ENCODE measurements at places on chromosomes 1 and 21.

GRCh38 chr1:169879034-169879840 is 14.5 kb downstream of the SCYL3 start:
- no peak for DNase-seq

- DNase-seq, result no peak
These were observed 75.1 kb upstream of the SIPA1L2 start for GRCh38 chr1:232704694-232705680.

GRCh38 chr1:23763041-23763577 is 15.1 kb upstream of the PITHD1 start:
- no peak for DNase-seq

DNA sequence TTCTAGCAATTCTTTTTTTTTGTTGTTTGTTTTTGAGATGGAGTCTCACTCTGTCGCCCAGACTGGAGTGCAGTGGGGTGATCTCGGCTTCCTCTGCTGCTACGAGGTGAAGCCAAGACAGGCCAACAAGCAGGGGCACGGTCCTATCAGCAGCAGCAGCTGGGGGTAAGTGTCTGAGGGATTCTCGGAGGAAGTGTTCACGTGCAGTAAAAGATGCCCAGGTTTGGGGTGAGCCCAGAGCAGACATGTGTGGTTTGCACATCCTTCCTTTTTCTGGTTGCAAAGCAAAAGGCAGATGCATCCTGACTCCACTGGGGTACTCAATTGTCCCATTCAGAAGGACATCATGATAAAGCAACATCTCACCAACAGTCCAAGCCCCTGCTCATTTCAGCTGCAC is 27.7 kb downstream of the PIGP start:
- no peak for DNase-seq

DNA sequence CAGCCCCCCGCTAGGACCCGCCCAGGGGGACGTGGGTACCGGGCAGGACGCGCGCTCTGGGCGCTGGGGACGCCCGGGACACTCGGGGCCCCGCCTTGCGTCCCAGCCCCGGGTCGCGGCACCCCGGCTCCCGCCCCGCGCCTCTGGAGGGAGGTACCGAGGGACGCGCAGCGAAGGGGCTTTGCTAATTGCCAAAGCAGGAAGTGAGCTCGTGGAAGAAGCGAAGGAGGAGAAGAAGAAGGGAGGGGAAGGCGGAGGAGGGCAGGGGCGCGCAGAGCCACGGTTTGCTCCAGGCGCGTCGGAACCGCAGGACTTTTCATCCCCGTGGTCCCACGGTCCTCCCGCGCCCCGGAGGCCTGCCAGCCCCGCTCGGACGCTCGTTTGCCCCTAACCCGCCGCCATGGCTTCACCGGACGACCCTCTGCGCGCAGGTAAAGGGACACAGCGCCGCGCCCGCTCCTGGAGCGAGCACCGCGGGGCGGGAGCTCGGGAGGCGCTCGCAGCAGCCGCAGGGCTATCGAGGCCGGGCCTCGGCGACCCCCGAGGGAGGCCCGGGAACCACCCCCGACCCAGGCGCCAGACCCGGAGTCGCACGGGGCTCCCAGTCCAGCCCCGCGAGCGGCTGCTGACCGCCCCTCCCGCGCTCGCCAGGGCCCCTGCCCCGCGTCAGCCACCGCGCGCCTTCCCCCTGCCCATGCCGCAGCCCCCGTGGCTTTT is 1.3 kb downstream of the EDARADD start:
- DNase-seq, result peak; percentile 52

DNA sequence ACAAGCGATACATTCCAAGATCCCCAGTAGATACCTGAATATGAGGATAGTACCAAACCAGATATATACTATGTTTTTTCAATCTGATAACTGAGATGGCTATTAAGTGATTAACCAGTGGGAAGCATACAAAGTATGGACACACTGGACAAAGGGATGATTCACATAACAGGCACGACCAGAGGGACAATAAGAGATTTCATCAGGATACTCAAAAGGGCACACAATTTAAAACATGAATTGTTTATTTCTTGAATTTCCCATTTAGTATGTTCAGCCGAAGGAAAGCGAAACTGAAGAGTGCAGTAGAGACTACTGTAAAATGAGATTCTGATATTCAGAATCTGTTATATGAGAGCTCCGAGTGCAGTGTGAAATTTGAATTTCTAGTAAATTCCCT is 10.6 kb downstream of the ZZZ3 start:
- no peak for DNase-seq

DNA sequence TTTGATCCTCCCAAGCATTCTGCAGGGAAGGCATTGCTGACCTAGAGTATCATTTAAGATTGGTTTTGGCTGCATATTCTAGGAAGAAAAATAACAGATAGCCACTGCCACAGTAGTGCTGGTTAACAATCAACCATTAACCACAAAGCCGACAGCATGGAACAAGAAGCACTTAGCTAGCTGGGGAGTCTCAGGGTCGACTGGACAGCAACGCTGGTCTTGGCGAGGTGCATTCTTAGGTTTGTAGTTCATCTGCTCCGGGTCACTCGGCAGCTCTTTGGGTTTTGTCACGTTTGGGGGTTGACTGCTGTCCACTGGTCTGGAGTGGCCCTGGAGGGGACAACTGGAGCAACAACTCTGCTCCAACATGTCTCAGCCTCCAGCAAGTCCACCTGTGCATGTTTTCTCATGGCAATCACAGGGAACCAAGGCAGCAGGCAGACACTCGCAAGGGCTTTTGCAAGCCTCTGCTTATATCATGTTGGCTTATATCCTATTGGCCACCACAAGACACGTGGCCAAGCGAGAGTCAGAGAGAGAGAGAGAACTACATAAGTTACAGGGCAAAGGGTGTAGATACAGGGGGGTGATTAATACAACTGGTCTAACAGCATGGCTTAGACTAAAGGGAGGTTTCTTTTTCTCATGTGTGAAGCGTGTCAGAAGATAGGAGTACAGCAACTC is 99.5 kb downstream of the LACTBL1 start:
- DNase-seq, result no peak

DNA sequence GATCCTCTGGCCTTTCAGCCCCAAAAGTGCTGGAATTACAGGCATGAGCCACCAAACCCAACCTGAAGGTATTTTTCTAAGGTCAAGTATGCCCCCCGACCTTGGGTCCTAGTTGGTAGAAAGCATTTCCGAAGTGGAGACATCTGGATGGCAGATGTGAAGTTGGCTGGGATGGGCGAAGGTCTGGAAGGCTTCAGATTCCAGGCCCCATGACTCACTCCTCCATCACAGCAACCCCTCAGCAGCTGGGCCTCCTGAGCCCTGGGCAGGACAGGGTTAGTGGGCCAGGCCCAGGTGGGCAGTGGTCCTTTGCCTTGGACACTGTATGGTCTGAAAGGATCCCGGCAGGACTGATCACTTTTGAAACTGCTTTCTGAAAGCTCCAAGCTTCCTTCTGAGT is 23.3 kb downstream of the NAV1 start:
- no peak for DNase-seq

- DNase-seq, result no peak
These were observed 238.4 kb upstream of the POU3F1 start for GRCh38 chr1:38284953-38285352.

DNA sequence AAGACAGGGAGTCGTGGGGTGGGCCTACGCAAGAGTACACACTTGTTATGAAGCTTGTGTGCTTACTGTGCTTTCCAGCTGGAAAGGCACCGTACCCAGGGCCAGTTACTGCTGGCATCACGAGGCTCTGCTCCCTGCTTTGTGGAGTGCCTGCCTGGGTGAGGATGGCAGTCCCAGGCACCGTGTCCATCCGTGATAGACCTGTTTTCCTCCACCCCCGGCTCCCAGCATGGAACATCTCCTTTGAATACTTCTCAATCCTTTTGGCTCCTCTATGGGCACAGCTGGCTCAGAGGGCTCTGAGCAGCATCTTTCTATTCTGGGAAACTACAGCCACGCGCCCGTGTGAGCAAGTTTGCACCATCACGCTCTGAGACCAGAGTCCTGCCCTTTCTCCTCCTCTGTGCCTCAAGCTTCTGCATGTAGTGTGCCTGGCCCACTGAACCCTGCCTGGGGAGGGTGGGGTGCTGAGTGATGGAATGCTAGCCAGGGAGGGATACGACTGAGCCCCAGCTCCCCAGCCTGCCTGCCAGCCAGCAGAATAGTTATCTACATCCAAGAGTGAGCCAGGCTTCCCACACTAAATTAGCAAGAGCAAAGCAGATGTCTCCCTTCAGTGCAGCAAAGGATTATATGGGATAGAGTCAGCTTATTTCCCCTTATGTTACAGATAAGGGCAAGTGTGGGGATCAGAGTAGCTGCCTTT is 7.1 kb upstream of the TNR start:
- no peak for DNase-seq

DNA sequence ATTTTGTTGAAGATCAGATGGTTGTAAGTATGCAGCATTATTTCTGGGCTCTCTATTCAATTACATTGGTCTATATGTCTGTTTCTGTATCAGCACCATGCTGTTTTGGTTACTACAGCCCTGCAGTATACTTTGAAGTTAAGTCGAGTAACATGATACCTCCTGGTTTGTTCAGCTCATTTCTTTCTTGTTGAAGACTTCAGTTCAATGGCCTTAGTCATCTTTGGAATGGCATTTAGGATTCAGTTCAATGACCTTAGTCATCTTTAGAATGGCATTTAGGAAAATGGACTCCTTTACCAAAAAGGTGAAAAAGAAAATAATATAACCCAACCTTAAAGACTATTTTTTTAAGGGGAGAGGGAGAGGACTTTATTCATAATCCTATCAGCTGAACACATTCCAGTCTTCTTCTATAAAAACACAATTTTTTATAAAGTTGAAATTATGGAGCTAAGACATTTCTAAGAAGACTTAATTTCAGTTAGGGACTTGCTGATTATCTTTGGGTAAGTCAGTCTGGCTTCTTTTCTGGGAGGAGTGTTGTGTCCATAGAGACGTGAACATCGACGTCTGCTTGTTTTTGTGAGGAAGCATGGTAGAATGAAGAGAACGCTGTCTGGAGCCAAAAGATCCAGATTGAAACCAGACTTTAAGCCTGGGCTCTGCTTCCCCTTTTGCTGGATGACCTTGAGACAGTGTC is 48.3 kb downstream of the DDR2 start:
- DNase-seq, result no peak

DNA sequence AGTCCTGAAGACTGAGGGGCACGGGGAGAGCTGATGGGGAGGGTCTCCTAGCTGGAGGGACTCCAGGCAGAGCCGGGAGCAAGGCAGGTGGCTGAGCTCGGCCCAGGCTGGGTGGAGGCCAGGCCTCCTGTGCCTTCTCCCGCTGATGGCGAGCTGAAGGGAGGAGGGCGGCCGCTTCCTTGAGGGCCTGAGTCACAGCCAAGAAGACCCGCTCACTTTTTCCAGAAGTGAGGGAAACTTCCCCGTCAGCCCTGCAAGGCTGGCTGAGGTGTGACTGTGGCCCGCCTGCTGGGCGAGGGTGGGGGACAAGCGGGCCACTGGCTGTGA is 1.7 kb upstream of the VWA1 start:
- no peak for DNase-seq

GRCh38 chr1:53495633-53496345 is 36.6 kb downstream of the DMRTB1 start:
- no peak for DNase-seq

- DNase-seq, result no peak
These were observed 392.4 kb upstream of the ST6GALNAC5 start for GRCh38 chr1:76474922-76475321.

DNA sequence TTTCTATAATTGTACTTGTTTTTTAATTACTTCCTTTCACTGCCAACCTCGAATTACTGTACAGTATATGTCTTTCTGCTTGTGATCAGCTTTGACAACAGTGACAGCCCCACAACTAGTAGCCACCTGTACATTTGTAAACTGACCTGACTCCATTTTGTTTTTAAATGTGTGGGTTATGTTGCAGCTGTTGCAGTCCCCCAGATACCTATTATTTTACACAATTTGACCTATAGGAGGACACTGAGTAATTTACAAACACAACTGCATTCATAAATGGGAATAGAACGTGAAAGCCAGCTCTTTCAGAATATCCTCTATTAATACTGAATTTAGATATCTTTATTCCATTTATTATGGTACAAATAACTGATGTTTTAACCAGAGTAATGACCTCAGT is 2.5 kb upstream of the VAMP3 start:
- no peak for DNase-seq

GRCh38 chr1:160801836-160802580 is 6.0 kb downstream of the LY9 start:
- no peak for DNase-seq

- DNase-seq, result no peak
These were observed 20.9 kb downstream of the PTPRU start for GRCh38 chr1:29256979-29257804.

DNA sequence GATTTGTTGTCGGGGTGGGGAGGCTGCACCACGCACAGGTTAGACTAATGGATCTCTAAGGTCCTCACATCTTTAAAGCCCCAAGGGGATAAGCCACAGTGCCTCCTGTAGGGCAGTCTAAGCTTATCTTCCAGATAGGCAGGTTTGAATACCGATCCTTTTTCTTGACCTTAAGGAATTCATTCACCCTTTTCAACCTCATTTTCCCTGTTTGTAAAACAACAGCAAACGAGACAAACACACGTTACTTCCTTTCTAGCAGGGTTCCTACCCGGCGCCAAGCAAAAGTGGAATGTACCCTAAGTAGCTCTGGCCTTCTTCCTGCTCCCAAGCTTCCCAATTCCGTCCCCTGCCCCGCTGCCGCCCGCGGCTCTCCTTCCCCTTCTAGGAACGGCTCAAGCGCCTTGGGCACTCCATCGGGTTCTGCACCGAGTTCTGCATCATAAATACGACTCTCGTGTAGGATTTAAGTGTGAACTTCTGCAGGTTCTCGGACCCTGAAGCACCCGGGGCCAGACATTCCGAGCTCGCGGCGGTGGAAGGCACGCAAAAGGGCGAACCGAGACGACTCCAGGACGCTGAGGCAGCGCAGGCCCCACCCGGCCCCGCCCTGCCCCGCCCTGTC is 548 bp upstream of the CDC20 start:
- DNase-seq, result no peak

- DNase-seq, result no peak
These were observed 91.5 kb downstream of the MRPL37 start for GRCh38 chr1:54291276-54292001.

DNA sequence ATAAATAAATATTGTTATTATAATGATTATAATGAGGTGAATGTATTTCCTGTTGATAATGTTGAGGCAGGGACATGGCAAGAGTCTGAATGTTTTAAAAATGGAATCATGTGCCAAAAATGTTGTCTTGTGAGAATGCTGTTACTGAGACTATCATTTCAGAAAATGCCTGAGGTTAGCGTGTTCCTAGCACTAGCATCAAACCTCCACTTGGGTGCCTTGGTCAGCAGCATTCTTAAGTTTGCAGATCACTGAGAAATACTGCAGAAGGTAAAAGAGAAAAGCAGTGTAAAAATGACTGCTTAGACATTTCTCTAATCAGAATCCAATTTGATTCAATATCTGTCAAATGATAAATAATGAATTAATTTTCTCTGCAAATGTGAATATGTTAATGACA is 50.8 kb downstream of the OLFM3 start:
- no peak for DNase-seq

Data from effector memory CD8-positive, alpha-beta T cell (primary cell).